ENCODE measurements at places on chromosomes 3 and 15.

DNA sequence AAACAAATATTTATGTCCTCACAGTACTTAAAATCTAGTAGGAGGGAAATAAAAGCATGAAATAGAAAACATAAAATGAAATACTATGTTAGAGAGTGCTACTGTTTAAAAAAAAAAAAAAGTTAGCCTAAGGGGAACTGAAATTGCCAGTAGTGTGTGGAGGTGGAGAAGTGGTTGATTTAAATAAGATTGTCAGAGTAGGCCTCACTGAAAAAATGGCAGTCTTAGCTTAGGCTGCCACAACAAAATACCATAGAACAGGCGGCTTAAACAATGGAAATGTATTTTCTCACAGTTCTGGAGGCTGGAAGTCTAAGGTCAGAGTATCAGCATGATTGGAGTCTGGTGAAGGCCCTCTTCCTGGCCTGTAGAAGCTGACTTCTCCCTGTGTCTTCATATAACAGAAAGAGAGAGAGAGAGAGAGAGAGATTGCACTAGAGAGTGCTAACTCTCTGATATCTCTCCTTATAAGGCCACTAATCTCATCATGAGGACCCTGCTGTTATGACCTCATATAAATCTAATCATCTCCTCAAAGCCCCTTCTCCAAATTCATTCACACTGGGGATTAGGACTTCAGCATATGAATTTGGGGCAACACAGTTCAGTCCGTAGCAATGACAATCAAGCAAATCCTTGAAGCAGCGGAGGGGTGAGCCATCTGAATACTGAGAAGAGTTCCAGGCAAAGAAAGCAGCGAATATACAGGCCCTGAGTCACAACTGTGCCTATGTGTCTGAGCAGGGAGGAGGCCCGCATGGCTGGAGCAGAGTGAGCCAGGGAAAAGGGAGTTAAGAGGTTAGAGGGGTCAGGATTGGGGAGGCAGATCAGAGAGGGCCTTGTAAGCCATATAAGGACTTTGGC is 23.6 kb upstream of the LRRC34 start:
- DNase-seq: no peak

DNA sequence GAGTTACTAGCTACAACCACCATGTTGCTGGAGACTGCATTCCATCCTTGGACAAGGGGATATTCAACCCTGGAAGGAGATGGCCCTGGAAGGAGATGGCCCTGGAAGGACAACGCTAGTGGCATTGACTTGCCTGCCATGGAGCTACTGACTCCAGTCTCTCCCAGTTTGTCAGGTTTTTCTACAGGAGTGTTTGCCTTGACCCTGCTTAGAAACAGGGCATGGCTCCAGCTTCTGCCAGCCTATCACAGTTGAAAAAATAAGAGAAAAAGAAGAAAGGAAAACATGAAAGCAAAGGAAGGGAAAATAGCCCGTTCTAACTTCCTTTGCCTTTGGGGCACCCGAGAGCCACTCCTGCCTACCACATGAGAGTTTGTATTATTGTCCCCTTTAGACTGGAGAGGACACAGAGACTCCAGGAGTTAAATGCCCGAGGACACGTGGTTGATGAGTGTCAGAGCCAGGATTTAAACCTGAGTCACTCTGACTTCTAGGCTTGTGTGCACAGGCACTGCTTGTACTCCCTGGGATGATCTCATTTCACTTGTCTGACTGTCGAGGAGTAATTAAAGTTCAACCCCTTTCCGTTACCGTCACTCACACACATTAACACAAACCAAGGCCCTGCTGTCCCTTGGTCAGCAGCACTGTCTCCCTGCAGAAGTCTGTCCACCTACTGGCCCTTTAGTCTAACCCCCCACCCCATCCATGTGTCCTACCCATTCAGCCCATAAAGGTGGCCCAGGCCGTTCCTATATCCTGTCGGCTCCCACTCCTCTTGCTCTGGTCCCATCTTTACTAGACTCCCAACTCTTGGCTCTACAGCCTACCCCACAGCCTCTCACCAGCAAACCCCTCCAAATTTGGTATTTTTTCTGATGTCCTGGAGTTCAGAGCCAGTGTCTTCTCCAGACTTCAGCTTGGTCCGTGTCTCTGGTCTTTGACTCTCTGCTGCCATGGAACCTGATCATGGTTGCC is 46.1 kb downstream of the C2CD4A start:
- no peak for DNase-seq

GRCh38 chr3:123021388-123021787 is 6.2 kb downstream of the SEMA5B start:
- DNase-seq: no peak

GRCh38 chr3:157271283-157271882 is 111.4 kb upstream of the CCNL1 start:
- no peak for DNase-seq

- no peak for DNase-seq
Measured at GRCh38 chr15:41561777-41562145, 2.7 kb downstream of the TYRO3 start.

GRCh38 chr3:25820816-25821486 is 31.1 kb downstream of the OXSM start:
- DNase-seq: no peak

- no peak for DNase-seq
Measured at GRCh38 chr15:66614951-66615760, 49.4 kb upstream of the LCTL start.

DNA sequence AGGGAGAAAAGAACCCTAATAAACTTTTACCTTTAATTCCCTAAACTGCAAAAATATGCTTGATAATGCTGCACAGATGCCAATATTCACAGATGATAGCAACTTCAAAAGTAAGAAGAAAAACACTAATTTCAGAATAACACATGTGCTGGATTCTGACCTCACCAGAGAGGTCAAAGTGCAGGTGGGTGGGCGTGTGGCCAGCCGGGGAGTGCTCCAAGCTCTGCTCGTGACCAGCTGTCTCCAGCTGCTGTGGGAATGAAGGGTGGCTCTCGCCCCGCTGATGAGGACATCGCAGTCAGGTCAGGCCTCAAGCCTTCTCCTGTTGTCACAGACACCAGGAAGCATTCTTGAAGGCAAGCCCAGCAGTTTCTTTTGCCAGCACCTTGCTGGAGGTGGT is 57.1 kb downstream of the ADAMTS17 start:
- no peak for DNase-seq

- no peak for DNase-seq
Measured at GRCh38 chr15:58522865-58523264, 91.1 kb downstream of the LIPC start.

GRCh38 chr3:194572143-194572789 is 61.0 kb downstream of the TMEM44 start:
- DNase-seq: no peak

All from stimulated activated CD4-positive, alpha-beta T cell treated with anti-CD3 and anti-CD28 coated beads, Interleukin-4, amount 100 ng/mL, for 48 hours (primary cell).